MM.1S (cell line): ENCODE measurements at places on chromosomes 7 and 10.

DNA sequence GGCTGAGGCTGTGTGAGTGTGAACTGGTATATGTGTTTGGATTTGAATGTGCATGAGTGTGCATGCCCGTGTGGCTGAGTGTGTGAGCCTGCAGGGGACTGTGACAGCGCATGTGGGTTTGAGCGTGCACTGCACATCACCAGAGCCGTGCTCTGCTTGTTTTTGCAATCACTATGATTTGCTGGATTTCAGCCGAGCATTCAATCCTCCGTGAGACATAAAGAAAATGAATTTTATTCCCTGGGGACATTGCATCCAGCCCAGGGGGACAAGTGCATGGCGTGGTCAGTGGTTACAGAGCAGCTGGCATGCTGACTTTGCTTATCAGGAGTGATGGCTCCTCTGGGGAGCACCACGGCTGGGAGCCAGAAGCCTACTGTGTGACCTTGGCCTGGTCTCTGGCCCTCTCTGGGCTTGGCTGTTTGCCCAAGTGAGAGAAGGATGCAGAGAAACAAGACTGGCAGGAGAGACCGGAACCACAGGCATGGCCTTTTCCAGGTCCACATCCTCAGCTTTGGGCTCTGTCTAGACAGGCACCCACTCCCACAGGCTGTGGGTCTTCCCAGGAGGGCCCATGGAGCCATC is 160.2 kb upstream of the UNC5B start:
- DNase-seq = no peak

GRCh38 chr7:117186218-117187010 is 136.4 kb downstream of the WNT2 start:
- no peak for DNase-seq

DNA sequence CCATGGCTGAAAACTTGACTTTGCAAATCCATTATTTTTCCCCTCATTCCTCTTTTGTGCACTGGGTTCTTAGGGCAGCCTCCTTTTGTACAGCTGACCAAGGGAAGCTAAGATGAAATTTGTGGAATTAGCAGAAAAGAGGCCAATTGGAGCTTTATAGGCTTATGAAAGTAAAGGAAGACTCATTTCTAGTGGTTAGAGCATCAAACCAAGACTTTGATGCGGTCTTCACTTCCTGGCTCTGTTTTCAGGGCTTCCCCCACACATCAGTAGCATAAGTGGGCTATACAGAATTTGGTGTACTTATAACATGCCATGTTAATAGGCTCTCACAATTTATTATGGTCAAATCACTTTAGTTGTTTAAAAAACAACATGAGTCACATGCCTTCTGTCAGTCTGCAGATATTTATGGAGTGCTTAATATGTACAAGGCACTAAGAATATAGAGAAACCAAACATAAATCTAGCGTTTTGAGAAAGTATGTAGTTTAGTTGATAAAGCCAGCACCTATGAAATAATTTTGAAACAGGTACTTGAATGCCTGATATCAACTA is 5.7 kb downstream of the AUTS2 start:
- DNase-seq = no peak

- DNase-seq = no peak
These were observed 758.0 kb downstream of the AUTS2 start for GRCh38 chr7:70356085-70356786.

GRCh38 chr10:54665095-54665494 is 135.9 kb downstream of the PCDH15 start:
- no peak for DNase-seq

GRCh38 chr10:5583525-5584175 is 58.9 kb downstream of the CALML3 start:
- DNase-seq = peak; percentile 74

- no peak for DNase-seq
These were observed 39.4 kb upstream of the PRSS1 start for GRCh38 chr7:142709921-142710320.

DNA sequence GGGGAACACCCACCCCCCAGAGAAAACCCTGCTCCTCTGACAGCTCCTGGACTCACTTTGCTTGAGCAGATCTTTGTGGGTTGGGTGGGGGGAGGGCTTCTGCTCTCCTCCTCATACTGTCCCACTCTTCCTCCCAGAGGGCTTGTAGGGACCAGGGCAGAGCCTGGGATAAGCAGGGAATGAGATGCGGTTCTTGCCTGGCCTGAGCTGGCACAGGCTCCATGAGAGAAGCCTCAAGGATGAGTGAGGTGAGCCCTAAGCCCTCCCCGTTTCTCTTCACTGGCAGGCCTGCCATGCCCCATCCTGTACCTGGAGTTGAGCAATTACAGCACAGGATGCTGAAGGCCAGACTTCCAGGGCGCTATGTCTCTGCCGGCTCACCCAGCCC is 134.7 kb downstream of the ADAM12 start:
- no peak for DNase-seq

DNA sequence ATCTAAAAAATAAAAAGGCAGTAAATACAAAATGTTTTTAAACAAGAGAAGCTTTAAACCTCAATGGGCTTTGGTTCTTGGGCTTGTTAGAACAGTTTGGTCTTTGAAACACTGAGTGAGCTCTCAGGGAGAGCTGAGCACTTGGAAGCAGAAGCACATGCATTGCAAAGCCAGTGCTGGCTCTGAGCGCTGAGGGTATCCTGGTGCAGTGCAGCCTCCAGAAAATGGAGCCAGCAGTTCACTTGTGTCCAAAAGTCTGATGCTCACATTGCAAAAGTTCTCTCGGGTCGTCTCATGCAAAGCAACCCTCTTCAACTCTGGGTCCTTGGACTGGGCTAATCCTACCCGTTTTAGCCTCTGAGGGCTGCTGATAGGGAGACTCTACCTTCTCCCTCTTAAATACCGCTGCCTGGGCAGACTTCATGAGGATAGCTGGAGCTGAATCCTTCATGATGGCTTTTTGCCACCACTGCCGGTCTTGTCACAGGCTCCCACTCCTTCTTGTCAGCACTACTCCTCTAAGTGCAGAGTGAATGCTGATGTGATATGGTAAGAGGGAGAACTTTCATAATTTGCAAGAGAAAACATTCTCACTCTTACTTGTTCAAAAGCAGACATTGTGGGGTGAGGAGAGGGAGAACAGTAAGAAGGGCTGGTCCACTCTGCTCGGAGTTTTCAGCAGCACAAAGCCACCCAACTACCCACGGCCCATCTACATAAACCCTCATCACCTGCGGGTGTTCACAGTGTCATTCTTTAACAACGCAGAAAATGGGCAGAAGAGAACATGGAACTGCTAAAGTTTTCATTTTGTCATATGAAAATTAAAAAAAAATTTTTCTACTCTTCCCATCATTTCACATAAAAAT is 42.2 kb upstream of the BMPER start:
- no peak for DNase-seq

- no peak for DNase-seq
These were observed 431.6 kb upstream of the NPVF start for GRCh38 chr7:25659841-25660240.

DNA sequence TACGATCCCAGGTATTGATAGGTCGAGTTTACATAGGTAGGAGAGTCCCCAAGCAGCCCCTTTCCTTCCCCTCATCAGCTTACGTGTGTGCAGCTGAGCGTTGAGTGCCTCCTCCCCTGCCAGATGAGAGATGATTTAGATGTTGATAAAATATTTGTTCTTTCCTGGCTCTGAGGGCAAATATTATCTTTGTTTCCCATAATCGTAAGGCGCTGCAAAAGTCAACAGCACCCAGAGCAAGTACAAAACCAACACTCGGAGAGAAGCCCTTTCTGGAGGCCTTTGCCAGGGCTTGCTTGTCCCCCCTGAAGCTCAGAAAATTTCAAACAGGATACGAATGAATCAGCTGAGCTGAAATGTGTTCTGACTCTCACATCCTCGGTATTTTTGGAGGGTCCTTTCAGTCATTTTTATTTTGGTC is 683.2 kb downstream of the LRMDA start:
- DNase-seq = no peak

- DNase-seq = no peak
These were observed 10.8 kb downstream of the SEMA3A start for GRCh38 chr7:84183741-84184140.

GRCh38 chr10:11058965-11059364 is 41.3 kb downstream of the CELF2 start:
- DNase-seq = no peak

- no peak for DNase-seq
These were observed 9.4 kb upstream of the NKX2-3 start for GRCh38 chr10:99523251-99523773.

DNA sequence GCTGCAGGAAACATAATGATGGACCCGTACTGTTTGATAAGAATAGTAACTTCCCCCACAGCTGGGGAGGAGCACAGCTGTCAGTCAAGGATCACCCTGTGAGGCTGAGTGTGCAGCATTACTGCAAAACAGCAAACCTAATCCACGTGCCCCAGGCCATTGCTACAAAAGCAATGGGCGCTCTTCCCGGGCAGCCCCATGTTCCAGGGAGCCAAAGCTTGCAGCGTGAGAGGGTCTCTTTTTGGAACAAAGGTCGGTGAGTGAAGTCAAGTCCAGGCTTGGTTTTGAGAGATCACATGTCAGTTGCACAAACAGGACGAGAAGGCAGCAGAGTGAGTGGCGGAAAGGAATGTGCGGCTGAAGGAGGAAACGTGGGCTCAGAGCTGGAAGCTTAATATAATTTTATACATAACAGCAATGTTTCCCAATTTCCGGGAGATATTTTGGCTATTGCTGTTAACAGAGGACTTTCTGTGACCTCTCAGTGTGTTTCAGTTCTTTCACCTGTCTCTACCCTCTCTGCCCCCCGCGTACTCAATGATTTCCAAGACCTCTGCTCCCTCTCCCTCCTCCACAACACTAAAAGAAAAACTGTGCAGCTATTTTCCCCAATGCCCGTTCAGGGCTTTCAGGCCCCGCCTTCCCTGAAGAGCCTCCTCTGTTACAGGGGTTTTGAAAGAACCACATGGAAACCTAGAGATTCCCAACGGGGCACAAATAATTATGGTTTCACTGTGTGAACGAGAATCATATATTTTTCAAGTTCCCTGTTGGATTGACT is 128.9 kb downstream of the MTPAP start:
- no peak for DNase-seq

DNA sequence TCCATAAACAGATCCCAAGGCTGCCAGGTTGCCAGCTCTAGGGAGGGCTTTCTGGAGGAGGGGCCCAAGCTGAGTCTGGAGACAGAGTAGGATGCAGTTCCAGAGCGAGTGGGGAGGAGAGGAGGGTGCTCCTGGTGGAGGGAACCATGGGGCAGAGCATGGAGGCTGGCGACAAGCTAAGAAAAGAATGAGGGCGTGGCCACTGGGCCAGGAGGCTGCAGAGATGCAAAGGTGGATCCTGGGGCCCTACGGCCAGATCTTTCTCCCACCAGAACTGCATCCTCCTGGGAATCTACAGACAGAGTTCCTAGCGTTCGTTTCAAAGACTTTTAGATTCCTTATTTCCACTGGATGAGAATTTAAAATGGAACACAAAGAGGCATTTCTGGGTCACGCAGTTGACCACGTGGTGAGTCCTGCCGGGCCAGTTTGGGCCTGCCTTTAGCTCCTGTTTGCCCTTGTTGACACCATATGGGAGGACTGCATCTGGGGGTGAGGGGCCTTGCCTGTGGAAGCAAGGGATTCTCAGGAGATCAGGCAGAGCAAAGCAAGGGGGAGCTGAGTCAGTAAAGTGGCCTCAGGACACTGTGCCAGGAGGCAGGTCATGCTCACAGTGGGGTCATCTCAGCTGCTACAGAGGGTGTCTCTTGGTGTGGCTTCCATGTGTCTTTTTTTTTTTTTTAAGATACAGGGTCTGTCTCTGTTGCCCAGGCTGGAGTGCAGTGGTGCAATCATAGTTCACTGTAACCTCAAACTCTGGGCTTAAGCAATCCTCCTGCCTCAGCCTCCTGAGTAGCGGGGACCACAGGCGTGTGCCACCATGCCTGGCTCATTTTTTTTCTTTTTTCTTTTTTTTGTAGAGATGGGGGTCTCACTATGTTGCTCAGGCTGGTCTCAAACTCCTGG is 137.8 kb downstream of the SH3PXD2A start:
- DNase-seq = no peak

GRCh38 chr10:95245425-95246055 is 45.3 kb downstream of the PDLIM1 start:
- peak; percentile 88 for DNase-seq

DNA sequence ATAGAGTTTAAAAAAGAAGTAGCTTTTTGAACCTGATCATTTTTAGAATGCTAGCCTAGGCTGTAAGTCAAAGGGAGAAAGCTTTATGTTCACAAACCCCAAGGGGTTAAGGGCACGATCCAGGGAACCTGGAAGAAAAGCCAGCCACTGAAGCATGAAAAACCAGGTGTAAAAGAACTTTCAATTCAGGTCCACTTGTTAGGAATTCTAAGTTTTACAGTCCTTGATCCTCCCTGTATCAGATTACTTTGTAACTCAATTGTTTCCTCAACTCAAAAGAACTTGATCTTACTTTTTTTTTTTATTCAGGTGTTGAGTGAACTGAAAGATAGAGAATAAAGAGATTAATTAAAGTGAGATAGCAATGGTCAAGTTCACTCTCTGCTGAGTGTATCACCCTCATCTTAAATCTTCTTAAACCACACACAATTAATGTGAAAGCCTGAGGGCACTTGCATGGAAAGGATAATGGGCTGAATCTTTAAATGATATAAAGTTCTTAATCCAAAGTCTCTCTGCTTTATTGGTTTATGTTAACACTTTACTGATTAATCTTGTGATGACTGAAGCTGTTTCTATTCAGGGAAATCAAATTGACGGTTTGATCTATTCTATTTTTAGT is 672.2 kb upstream of the LRRN3 start:
- DNase-seq = no peak

- DNase-seq = no peak
These were observed 47.7 kb upstream of the MDFIC start for GRCh38 chr7:114874170-114874569.

DNA sequence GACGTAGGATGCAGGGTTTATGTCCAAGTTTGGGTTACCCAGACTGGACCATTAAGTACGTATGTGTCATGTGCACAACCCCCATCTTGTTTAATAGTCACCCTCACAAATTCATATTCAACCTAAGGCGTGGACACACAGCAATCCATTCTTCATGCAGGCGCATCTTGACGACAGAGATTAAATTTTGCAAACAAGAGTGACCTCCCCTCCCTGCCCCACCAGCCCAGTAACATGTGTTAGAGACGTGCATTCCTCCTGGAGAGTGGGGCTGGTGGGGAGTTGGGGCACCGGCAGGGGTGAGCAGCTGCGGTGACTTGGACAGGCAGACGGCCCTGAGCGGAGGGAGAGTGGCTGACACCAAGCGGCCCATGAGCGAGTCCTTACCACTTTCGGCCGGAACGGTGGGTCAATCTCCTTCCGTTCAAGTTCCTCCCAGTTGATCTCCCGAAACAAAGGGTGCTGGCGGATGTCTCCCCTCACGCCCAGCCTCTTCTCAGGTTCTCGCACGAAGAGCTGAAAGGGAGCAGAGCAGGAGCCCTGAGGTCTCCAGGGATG is 149.6 kb downstream of the PRKCQ start:
- DNase-seq = no peak

GRCh38 chr7:149385195-149385950 is 75.5 kb downstream of the ZNF777 start:
- DNase-seq = no peak

- no peak for DNase-seq
These were observed 70.3 kb upstream of the AGK start for GRCh38 chr7:141480953-141481352.

- no peak for DNase-seq
These were observed 28.0 kb downstream of the TMEM270 start for GRCh38 chr7:73888959-73889358.
